ENCODE measurements at places on chromosomes 5 and 9. TPM values are rescaled to one million over a fixed set of nuclear protein-coding genes. Genes with fewer than 3 reads are reported as not detected.

Gene INSL6
- not detected for total RNA-seq

Gene KIF12
- total RNA-seq: not detected

Gene PTTG1
- total RNA-seq: 12.8 TPM

Gene CRHBP
- total RNA-seq: 0.33 TPM

Gene FAT2
- total RNA-seq: 0.07 TPM

Gene ZDHHC11
- 2.9 TPM for total RNA-seq

Gene ANKRD18A
- total RNA-seq: not detected

Gene LRRTM2
- 0.63 TPM for total RNA-seq

Gene NEUROG1
- not detected for total RNA-seq

Gene SPATA31A1
- total RNA-seq: not detected

Gene CYLC2
- total RNA-seq: not detected

Gene LIFR
- 30.1 TPM for total RNA-seq

Gene PCDHGA11
- total RNA-seq: 20.6 TPM

Gene DNAJC18
- 8.1 TPM for total RNA-seq

Gene CFAP157
- total RNA-seq: not detected

Gene GPR151
- not detected for total RNA-seq

Gene LEAP2
- 0.30 TPM for total RNA-seq

Gene TRPM3
- total RNA-seq: 4.5 TPM

Gene THOC3
- total RNA-seq: 15.6 TPM

Gene ADAMTS19
- total RNA-seq: 0.33 TPM

Gene LCP2
- not detected for total RNA-seq

Gene CEP72
- 2.3 TPM for total RNA-seq
